ENCODE measurements at places on chromosomes 12 and 14.

GRCh38 chr14:20836668-20837338 lies 34.2 kb upstream of the RNASE1 start:
- DNase-seq: no peak

GRCh38 chr12:28237423-28237822 lies 47.2 kb downstream of the CCDC91 start:
- DNase-seq: no peak

GRCh38 chr14:103273145-103273744 lies 60.8 kb upstream of the EIF5 start:
- no peak for DNase-seq

DNA sequence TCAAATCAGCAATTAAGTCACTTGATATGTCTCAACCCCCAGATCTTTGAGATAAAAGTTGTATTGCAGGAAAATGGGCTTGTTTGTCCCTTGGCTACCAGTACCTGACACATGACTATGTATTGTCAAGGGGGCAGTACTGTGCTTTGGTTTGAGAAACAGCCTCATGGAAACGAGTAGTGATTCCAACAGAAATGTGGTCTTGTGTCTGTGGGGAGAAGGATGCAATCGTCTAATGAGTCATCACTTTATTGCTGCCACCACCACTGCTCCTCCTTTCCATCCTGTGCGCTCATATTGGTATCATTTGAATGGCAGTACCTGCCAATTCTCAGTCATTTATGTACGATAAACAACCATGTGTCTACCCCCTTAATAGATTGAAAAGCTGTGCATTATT lies 72.8 kb upstream of the ARHGAP5 start:
- no peak for DNase-seq

GRCh38 chr14:101916816-101917412 lies 47.5 kb upstream of the DYNC1H1 start:
- no peak for DNase-seq

All from activated naive CD4-positive, alpha-beta T cell (primary cell).